NCI-H1417 (cell line): ENCODE measurements at places on chromosomes 3 and 15.

DNA sequence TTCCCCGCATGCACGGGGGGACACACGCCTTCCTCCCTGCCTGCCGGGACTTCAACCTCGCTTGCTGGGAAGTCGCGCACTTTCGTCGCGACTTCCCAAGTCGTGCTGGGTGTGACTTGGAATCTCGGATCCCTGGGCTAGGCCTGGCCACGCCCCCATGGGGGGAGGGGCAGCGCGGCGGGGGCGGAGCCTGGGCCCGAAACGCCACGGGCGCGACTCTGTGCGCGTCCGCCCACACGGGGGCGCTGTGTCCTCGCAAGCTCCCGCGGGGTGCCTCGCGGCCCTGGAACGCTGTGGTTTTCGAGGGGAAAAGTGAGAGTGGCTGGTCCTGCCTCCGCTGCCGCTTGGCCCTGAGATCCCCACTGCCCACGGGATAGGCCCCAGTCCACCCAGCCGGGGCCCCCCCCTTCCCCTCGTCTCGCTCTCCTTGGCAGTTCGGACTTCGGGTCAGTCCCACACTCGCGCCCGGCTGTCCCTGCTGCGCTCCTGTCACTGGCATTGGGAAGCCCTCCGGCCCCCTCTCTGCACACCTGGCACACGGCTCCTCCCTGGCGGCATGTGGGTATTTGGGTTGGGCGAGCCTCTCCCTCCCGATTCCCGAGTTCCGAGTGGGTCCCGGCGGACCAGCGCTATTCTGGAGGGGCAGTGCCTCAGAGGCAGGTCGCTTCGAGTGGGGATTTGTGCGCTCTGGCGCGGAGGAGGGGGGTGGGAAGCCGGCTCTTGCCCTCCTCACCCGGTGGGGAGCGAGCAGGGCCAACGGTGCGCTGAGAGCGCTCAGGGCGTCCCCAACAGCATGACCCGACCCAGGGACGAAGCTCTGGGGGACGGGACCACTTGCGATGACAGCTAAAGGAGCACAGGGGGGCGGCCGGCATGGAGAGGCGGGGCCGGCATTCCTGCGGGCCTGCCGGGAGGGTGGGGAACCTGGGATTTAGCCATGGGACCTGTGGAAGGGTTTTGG lies 23.6 kb downstream of the SEC61A1 start:
- peak; percentile 96 for DNase-seq

GRCh38 chr3:28036599-28037575 lies 204.5 kb upstream of the CMC1 start:
- no peak for DNase-seq

- peak; percentile 3 for DNase-seq
Observed at GRCh38 chr3:20323307-20323927, 137.4 kb upstream of the SGO1 start.

DNA sequence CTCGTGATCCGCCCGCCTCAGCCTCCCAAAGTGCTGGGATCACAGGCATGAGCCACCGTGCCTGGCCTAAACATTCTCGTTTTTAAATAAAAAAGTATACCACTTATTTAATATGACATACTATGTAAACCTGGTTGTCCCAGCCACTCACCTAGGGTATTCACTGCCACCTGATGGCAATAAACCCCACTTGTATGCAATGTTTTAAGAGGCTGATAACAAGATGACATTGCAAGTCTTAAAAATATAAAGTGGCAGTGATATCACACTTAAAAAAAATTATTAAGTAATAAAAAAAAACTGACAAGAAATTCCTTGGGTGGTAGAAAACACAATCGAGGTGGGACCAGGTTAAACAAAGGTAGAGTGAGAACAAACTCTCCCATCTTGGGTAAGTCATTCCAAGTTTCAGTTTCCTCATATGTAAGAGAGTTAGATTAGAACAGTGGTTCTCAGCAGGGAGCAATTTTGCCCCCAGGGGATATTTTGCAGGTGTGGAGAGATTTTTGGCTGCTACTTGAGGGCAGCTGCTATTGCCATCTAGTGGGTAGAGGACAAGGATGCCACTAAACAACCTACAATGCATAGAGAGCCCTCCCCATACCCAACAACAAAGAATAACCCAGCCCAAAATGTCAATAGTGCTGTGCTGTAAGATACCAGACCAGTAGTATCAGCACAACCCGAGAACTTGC lies 14.5 kb downstream of the ARF4 start:
- no peak for DNase-seq

GRCh38 chr3:184262764-184263179 lies 1.4 kb upstream of the CAMK2N2 start:
- DNase-seq: no peak
